ENCODE measurements at places on chromosomes 7 and 10.

GRCh38 chr7:148661471-148661870, 37.2 kb upstream of the CUL1 start:
- DNase-seq = no peak

DNA sequence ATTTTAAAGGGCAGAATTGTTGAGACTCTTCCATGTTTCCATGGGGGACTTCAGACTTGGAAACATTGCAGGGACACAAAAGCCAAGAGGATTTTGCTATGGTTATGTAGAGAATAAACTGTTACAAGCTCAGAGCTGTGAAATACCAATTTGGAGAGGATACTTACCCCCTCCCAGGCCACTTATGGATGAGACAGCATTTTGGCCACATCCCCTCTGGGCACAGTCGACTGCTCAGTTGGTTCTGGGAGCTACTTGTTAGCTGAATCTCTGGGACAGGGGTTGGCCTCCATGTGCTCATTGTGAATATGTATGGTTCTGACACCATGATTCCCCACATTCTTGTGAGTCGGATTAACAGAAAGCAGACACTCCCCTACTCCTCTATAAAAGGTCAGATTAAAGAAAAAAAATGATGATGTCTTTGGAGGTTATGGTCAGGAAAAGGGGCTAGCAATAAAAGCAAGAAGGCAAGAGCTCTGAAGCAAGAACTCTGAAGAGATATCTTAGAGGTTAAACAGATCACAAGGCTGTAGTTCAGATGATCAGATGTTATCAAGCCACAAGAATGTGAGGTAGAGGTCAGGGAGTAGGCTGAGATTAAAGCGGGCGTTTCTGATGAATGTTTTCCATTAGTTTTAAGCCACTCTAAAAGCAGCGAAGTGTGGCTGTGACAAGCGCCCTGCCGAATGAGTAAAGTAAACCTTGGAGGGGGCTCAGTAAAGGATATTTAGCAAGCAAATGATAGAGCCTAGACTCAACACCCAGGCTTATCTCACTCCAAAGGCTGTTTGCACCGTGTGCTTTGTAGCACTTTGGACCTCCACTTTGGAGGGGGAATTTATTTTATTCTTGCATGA, 17.2 kb downstream of the STAMBPL1 start:
- no peak for DNase-seq

GRCh38 chr7:134827436-134827835, 48.0 kb downstream of the CALD1 start:
- no peak for DNase-seq

DNA sequence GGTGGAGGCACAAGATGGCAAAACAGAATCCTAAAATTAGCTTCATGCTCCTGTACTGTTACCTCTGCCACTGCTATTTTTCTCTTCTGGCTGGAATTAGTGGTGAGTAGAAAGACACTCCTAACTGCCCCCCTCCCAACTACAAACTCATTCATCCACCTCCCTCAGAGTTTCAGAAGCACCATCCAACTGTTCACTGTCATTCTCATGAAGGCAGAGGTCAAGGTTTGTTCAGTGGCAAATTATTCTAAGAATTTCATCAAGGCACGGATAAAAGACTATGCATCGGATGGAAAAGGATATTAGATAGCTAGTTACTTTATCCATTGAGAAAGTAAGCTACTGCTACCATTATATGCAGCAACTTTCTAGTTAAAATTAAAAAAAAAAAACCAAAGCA, 59.7 kb downstream of the LRGUK start:
- DNase-seq = no peak

DNA sequence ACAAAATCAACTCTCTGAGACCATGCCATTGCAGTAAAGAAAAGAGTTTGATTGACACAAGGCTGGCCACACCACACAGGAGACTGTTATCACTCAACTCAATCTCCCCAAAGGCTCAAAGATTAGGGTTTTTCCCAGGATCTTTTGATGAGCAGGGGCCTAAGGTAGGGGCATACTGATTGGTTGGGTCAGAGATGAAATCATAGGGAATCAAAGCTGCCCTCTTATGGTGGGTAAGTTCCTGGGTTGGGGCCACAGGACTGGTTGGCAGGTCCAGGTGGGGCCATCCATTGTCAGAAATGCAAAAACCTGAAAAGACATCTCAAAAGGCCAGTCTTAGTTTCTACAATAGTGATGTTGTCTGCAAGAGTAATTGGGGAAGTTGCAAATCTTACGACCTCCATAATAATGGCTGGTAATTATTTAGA, 91.6 kb downstream of the AKR1D1 start:
- DNase-seq = no peak

DNA sequence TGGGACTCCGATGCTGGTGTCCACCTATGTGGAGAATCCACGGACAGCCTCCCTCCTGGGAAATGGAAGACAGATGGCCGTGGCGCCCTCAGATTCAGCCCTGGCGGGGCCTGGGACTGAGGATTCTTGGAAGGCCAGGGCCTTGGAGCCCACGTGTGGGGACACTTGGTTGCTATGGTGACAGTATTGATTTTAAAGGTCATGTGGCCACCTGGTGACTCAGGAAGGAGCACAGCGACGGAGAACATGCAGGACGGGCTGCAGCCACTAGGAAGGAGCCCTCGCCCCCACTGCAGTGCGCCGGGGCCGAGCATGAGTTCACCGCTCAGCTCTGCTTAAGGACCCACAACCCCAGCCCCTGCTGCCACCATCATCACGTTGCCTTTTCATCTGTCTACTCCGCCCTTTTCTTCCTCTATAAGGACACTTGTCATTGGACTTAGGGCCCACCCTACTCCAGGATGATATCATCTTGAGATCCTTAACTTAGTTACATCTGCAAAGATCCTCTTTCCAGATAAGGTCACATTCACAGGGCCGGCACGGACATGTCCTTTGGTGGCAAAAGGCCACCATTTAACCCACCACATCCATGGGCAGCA, 3.7 kb upstream of the STK32C start:
- DNase-seq = no peak

GRCh38 chr7:131106681-131107336, 220.9 kb upstream of the MKLN1 start:
- DNase-seq = no peak

DNA sequence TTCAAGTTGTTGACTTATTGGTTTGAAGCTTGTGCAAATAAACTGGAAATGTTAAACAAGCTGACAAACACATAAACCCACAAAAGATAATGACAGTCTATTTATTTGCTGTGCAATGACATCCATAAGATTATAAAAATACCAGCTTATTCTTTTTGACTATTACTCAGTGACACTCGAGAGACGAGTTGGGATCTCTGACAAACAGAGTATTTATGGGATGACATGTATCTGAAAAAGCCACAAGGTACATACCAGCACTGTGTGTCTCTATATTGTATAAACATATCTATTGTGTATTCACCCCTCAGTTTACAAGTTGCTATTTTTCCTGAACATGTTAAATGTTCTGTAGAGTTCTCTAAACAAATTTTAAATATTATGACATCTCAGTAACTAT, 88.9 kb downstream of the CHRM2 start:
- DNase-seq = no peak

DNA sequence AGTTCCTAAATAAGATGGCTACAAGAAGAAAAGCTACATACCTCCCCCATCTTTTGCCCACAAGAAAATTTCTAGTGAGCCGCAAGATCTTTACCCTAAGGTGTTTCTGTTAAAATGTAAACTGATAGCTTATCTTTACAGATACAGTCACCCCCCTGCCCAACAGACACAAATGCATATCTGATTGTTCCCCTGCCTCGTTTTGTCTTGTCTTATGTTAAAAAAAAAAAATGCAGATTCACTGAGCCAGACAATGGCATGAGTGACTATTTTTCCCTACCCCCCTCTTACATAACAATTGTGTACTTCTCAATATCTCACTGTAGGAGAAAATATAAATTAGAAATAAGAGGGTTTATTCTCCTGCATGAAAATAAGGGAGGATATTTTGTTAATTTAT, 8.5 kb downstream of the ZNF138 start:
- no peak for DNase-seq

DNA sequence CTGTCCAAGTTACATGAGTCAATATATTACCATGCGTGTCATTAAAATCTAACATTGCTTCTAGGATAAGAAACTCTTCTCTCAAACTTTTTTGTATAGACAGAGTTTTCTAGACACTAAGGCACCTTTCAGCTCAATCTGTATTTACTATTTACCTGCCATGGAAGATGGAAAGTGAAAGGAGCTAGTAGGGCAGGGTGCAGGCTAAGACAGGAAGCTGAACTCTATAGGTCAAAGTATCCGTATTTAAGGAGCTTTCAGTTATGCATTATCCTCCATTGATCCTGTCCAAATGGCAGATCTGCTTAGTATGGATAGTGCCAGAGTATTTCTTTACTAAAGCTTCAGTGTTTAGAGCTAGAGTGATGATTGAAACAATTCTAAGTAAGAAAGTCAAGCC, 612.8 kb downstream of the IPMK start:
- no peak for DNase-seq

DNA sequence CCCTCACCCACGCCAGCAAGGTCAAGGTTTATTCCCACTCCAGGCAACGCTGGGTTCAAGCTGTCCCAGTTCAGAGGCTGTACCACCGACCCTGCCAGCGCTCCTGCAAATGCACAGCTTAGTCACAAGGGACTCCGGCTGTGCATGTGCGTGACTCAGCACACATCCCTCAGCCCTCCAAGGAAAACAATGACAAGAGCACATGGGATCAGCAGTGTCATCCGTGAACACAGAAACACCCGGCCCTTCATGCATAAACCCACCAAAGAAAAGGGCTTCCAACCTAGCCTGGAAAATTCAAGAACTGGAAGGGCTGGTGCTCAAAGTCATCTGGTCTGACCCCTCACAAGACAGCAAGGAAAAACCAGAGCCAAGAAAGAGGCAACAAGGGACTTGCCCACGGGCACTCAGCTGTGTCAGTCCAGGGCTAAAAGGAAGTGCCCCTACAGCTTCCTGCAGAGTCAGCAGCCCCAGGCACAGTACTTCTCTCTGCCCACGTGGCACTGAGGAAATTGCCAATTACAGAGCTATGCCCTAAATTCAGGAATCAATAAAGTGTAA, 106.1 kb downstream of the KCNMA1 start:
- no peak for DNase-seq

- no peak for DNase-seq
These were observed 47.3 kb upstream of the MXI1 start for GRCh38 chr10:110160081-110160480.

DNA sequence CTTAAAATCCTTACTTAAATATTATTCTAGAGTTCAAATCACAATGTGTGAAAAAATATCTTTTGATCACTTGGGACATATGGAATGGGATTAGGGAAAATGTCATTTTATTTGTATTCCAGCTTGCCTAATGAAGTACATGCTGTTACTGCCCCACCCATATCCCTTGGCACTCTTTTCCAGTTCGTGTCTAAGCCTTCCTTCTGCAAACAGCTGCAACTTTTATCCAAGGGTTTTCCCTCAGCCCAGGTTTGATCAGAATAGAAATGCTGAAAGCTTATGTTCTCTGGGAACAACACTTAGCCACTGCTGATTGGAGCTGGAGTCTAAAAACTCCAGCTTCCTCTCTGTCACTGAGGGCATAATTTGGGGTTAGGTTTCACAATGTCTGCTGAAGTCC, 214.1 kb upstream of the FAM3C start:
- no peak for DNase-seq

DNA sequence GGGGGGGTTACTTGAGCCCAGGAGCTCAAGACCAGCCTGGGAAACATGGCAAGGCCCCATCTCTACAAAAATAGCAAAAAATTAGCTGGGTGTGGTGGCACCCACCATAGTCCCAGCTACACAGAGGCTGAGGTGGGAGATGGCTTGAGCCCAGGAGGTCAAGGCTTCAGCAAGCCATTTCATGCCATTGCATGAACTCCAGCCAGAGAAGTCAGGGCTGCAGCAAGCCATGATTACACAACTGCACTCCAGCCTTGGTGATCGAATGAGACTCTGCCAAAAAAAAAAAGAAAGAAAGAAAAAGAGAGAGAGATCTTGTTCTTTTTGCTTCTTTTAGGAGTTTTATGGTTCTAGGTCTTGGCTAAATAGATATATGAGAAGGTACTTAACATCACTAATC, 200.2 kb upstream of the PHYHIPL start:
- no peak for DNase-seq

DNA sequence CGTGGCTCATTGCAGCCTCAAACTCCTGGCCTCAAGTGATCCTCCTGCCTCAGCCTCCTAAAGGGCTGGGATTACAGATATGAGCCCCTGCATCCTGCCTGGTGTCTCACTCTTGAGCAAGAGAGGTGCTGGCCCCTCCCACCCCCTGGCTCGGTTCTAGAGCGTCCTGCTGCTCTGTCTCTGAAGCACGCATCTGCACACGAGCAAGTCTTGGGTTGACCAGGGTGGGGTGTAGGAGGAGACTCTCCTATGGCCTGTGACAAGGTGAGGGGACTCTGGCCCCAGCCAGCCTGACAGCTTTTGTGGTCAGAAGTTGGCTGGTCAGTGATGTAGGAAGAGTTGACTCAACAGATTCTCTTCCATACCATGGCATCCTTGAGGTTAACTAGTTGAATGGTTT, 110.7 kb upstream of the CARD11 start:
- no peak for DNase-seq

DNA sequence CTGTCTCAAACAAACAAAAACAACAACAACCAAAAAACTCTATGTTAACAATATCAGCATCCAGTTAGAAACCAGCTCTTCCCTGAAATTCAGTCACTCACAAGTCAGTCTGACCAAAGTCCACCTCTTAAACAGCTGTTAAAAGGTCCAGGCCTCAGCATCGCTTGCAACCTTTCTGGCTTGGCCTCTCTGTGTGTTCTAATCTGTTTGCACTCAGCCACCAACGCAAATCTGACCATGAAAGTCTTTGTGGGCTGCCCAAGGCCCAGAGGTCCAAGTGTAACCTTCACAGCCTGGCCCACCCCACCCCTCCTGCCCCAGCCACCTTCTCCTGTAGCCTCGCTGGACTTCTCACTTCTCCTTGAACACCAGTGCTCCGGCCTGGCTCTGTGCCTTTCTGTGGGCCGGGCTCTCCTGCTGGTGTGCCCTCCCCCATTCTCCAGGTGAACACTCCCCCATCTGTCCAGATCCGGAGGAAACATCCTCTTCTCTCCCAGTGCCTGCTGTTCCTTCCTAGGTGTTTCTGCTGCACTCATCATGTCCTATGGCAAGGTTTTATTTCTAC, 72.2 kb upstream of the EFCAB10 start:
- no peak for DNase-seq

GRCh38 chr10:60816628-60817397, 38.5 kb downstream of the CDK1 start:
- DNase-seq = peak; percentile 39

DNA sequence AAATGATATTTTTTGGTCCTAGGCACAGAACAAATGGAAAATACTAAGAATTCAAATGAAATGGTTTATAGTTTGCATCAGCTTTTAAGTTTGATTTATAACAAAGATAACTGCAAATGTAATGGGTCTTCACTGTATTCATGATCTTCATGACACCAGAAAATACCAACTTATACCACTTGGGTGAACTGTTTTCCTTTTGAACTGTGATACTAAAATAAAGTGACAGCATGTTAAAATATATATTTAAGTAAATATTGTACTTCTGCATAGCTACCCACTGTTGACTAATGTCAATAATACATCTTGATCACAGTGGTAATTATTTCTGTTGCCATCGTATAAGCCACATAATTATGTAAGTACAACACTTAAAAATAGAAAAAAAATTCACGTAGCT, 442.0 kb upstream of the ANKRD30A start:
- DNase-seq = no peak

All from NCI-H1105 (cell line).